Uterus (tissue), 4 donors: ENCODE measurements at places on chromosomes 2 and 18. TPM values are rescaled to one million over a fixed set of nuclear protein-coding genes. Genes with fewer than 3 reads are reported as not detected.
A peak's percentile ranks its signal among the peaks of the same experiment; 100 is the strongest.

DNA sequence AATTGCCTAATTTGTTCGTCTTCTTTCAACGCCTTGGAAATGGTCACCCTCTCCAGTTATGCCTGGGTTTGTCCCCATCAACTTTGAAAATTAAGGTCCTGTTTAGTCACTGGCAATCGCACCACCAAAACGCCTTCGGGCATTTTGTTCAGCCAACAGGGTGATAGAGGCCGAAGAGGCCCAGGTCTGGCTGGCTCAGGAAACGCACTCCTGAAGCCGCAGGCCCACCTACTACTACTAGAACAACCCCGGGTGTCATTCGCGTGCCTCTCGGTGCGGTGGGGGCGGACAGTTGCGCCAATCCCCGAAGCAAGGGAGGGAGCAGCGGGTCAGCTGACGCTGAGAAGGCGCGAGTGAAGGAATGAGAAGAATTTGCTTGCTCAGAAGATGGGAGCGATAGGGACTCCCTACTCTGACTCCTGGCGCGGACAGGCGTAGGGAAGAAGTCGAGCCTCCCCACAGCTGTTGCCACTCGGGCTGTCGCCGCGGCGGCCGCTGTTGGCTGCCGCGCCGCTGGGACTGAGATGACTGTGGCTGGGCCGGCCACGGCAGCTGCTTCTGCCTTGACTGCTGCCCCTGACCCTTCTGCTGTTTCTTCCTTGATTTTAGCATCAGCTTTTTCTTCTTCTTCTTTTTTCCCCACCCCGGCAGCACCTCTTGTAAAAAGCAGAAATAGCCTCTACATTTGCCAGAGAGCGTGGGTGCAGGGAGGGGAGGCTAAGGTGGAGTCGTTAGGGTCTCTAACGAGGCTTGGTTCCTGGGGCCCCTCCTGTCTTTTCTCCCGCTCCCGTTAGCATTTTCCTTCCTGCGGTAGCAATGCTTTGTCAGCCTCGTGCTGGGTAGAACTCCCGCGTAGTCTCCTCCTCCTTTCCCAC, 387.6 kb downstream of the FIGN start:
- peak; percentile 57 for DNase-seq

DNA sequence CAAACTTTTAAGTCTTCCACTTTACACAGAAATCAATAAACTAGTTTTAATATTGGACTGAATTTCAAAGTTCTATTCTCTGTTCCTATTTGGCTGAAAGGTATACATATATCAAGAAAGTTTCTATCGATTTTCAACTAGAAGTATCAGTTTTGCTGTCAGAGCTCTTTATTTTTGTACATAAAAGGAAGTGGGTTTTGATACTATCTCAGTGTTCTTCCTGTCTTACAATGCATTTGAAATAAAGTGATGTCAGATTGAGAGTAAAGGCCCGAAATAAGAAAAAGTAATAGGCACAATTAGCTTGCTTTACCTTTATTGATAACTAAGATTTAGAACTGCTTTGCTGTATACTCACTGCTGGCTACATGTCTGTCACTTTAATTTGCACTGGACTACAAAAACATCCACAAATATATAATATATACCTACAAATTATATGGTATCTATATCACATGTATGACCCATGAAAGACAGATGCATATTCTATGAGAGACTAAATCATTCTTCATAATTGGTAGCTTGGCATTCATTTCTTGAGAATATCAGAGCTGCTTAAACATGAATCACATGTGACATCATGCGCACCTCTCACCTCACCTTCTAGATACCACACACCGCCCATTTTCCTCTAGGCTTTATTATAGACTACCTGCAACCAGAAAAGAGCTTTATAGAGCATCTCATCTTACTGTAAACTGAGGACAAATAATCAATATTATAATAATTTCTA, 83.6 kb downstream of the ASXL2 start:
- no peak for DNase-seq

- DNase-seq: no peak
These were observed 37.8 kb downstream of the MBD5 start for GRCh38 chr2:148058641-148059040.

DNA sequence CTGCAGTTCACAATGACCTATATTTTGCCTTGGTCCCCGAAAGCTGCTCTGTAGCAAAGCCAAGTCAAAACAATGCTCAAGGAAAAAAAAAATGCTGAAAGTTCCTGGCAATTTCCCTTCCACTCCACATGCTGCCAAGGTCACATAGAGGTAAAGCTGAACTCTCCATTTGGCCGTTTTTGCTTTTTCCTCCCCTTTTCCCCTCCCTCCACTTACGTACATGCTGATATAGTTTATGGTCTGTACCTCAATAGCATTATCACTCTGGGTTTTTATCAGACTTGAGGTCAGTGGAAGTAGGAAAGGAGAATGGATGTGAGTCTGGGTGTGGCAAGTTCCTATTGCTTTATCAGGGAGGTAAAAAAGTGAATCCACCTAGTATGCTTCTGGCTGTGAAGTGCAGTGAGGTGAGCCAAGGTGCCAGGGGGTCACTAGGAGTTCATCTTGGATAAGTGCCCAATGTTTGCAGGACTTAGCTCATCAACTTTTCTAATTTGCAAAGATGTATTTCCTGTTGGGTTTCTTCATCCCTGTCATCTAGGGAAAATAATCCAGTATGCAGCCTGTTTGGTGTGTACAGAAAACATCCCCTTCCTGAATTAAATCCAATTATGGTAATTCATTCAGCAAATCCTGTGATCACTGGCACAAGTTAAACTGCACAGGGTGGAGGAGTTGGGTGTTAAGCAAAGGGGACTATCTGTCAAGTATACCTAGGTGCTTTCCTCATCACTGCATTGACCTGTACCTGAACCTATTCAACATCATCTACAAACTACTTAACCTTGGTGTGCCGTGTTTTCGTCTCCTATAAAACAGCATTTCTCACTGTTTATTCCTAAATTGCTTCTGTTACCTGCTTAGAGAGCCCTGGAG, 124.3 kb upstream of the CYP26B1 start:
- no peak for DNase-seq

GRCh38 chr2:198283146-198283545, 478.8 kb downstream of the PLCL1 start:
- DNase-seq: no peak

GRCh38 chr2:238629064-238629463, 202.3 kb downstream of the ASB1 start:
- DNase-seq: no peak

GRCh38 chr2:130963196-130963848, 126.6 kb downstream of the ARHGEF4 start:
- DNase-seq: no peak

GRCh38 chr2:168120730-168121129, 126.7 kb downstream of the STK39 start:
- DNase-seq: no peak

DNA sequence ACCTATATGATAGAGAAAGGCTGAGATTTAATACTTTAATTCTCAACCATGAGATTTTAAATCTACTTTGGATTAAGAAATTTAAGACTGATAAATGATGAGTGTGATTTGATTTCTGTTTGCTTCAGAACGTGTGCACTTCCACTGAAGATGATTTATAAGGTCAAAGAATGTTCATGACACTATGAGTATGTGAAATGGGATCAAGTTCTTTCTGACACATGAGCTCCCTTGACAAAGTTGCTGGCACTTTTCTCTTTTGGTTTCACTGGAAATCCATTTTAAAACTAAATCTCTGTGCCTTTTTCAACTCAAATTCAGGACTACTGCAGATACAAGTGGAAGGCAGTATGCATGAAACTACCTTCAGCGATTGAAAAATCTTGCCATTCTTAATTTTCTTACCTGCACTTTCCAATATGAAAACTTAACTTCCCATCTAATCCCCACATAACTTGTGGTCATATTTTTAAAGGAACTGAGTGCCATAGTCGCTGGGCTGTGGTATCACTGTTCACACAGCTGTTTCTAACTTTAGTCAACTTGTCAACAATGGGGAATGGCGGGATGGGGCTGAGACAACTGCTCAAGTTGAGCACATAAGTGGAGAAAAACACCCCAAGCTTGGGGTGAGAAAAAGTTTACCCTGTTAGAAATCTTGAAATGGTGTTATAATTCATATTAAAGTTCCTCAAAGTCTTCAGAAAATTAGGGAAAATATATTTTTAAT, 51.8 kb upstream of the TTN start:
- DNase-seq: no peak

The CAPN14 gene
- 0.29 TPM for total RNA-seq

- no peak for DNase-seq
These were observed 546.6 kb upstream of the CHAC2 start for GRCh38 chr2:53220969-53221368.

The XDH gene
- total RNA-seq: 0.35 TPM

DNA sequence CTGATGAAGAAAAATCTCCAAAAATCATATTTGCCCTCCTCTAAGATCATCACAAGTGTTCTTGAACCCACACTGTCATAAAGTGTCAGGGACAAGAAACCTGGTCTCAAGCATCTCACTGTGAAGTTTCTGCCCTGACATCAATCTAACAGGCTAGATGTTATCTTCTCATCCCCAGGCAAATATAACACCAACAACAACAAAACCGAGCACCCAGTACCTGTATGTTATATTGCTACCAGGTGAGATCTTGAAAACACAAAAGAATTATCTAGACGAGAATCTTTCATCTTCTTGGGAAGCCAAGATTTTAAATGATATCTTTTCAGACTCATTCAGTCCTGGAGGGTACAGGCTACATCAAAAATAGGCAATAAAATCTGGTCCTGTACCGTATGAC, 8.8 kb upstream of the MAP4K3 start:
- no peak for DNase-seq

DNA sequence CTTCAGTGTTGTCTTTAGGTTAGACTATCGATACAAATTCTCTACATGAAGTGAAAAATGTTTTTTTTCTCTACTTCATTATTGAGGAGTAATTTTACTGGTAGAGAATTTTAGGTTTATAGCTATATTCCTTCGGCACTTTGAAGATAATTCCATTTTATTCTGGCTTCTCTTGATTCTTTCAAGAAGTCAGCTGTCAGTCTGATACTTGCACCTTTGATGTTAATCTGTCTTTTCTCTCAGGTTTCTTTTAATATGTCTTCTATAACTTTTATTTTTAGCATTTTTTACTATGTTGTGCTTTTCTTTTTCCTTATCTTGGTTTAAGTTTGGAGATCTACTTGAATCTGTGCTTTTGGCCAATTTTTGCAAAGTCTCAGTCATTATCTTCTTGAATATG, 18.6 kb downstream of the TSPYL6 start:
- no peak for DNase-seq

DNA sequence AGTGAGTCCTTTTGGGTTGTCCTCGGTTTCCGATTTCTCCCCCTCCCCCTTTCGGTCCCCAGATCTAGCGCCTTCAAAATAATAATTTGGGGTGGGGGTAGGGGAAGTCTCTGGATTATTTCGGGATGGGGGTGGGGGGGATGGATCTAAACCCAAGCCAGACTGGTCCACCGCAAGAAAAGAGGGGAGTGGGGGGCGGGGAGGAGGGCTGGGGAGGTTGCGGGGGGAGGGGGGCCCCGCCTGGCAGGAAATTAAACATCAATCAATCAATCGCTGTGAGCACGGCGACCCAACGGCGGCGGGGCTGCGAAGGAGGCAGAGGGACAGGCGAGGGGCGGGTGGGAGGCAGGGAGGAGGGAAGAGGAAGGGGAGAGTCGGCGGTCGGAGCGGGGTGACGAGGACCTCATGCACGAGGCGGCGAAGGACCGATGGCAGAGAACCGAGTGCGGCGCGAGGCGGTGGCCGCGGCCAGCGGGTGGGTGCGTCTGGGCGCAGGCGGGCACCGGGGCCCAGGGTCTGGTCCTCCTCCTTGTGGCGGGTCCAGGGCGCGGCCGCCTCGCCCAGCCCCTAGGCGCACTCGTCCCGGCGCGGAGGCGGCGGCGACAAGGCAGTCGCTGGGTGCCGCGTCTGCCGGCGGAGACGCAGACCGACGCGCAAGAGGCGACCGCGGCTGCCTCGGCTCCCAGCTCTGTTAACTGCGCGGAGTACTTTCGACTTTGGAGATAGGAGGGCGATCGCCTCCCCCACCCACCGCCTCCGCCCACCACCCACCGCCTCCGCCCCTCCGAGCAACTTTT, 468 bp upstream of the SATB2 start:
- no peak for DNase-seq

GRCh38 chr2:38748943-38749804, 2.0 kb downstream of the SRSF7 start:
- no peak for DNase-seq

- DNase-seq: no peak
These were observed 287.4 kb upstream of the TCF4 start for GRCh38 chr18:55875371-55875901.

The FAM110C gene
- 0.51 TPM for total RNA-seq

GRCh38 chr2:145751629-145752028, 1231.7 kb upstream of the ZEB2 start:
- no peak for DNase-seq

The LAMA3 gene
- total RNA-seq: 55.3 TPM

The SH3BP4 gene
- 28.4 TPM for total RNA-seq

DNA sequence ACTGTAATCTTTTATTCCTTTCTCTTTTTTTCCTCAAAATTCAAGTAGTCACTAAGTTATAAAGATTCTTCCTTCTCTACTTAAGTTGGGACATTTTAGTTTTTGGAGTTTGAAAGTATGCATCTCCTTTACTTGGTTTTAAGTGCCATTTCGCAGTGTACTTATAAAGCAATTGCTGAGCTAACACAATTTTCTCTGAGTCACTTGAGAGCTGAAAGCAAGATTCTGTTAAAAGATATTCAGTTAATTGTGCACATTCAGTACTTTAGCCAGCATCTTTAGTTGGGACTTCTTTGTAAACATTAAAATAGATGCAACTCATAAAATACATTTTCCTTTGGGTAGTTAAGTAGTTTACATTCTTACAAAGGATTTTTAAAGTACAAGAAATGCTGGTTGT, 136.0 kb downstream of the GFPT1 start:
- no peak for DNase-seq

DNA sequence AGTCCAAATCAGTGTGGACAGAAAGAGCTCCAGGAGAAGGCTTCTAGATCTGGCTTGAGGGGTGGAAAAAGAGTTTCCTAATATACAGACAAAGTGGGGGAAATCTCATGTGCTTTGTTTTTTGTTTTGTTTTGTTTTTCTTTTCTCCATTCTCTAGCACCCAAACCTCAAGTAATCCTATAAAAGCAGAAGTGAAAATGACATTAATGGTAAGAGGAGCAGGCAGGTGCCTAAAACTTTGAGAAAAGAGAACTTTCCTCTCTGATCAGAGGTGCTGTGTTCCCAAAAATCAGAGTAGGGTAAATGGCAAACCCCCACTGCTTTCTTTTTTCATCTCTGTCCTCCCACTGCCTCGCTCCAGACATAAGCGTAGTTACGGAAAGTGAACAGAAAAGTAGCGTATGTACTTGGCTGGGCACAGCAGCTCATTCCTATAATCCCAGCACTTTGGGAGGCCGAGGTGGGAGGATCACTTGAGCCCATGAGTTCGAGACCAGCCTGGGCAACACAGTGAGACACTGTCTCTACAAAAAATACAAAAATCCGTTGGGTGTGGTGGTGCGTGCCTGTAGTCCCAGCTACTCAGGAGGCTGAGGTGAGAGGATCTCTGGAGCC, 77.8 kb downstream of the FAM161A start:
- no peak for DNase-seq

The ONECUT2 gene
- not detected for total RNA-seq

DNA sequence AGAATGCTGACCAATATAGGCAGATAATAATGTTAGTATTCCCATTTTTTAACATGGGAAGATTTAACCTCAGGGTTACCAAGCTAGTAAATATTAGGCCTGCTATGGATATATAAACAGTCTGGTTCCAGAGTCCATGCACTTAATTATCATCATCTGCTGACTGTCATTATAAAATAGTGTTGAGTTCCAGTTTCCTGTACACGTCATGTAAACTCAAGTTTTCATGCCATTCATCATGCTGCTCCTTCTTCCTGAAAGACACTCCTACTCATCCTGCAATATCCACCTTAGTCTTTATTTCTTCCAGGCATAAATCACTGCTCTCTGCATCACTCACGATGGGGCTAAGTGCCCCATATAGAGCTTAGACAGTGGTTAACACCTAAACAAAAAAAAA, 420.8 kb upstream of the SPHKAP start:
- DNase-seq: no peak

The NAGK gene
- 47.9 TPM for total RNA-seq
